T-helper 2 cell (primary cell): ENCODE measurements at places on chromosomes 16 and 17.
A peak's percentile ranks its signal among the peaks of the same experiment; 100 is the strongest.

- DNase-seq = no peak
Measured at GRCh38 chr17:60901242-60901641, 223.6 kb downstream of the BCAS3 start.

GRCh38 chr16:23114131-23114904, 34.9 kb downstream of the USP31 start:
- DNase-seq = no peak

GRCh38 chr17:35373984-35374765, 754 bp upstream of the SLFN11 start:
- DNase-seq = peak; percentile 25

GRCh38 chr17:39663340-39663687, 1.8 kb upstream of the TCAP start:
- DNase-seq = no peak

GRCh38 chr16:17076818-17077498, 393.8 kb downstream of the XYLT1 start:
- no peak for DNase-seq

DNA sequence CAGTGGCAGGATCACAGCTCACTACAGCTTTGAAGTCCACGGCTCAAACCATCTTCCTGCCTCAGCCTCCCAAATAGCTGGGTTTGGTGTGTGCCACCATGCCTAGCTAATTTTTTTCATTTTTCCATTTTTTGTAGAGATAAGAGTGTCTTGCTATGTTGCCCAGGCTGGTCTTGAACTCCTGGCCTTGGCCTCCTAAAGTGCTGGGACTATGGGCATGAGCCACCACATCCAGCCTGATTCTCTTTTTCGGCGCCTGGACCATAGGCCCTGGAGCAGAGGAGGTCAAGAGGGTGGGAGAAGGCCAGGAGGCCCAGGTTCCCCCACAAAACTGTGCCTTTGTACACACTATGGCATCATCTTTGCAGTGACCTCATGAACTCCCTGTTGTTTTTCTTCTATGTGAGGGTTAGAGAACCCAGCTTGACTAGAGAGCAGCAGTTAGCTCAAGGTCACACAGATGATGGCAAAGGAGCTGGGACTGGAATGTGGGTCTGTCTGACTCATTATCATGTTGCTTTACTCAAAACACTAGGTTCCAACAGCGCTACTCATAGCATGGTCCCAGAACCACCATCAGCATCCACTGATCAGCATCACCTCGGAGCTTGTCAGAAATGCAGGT, 16.3 kb downstream of the SCN4A start:
- no peak for DNase-seq

GRCh38 chr16:84988328-84989080, 22.8 kb downstream of the ZDHHC7 start:
- DNase-seq = no peak

DNA sequence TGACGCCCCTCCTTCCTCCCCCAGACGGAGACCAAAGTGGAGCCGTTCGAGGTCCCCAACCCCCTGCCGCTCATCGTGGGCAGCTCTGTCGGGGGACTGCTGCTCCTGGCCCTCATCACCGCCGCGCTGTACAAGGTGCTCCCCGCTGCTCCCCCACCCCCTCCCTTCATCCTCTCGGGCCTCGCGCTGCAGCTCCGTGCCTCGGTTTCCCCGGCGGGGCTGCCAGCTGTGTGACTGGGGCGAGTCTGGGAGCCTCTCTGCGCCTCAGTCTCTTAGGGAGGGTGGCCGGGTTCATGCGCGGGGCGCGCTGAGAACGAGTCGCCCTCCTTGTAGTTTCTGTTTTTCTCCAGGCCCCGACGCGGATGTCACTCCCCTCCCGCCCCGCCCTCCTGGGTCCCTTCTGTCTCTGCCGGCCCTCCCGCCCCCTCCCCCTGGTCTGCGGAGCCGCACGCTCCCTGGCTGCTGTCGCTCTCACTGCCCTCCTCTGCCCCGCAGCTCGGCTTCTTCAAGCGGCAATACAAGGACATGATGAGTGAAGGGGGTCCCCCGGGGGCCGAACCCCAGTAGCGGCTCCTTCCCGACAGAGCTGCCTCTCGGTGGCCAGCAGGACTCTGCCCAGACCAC, 23.7 kb upstream of the ITGAX start:
- DNase-seq = no peak

DNA sequence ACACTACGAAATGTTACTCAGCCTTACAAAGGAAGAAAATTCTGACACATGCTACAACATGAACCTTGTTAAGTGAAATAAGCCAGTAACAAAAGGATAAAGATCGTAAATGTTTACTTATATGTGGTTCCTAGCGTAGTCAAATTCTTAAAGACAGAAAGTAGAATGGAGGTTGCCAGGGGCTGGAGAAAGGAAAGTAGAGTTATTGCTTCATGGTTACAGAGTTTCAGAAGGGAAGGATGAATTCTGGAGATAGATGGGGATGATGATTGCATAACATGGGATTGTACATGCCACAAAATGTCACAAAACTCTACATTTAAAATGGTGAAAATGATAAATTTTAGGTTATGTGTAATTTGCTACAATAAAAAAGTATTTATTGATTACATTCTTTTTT, 103.8 kb downstream of the CHD9NB start:
- no peak for DNase-seq

GRCh38 chr16:79897453-79898146, 297.1 kb upstream of the MAF start:
- no peak for DNase-seq
